Activated CD8-positive, alpha-beta memory T cell treated with anti-CD3 and anti-CD28 coated beads for 48 hours (primary cell): ENCODE measurements at places on chromosomes 5 and 9.

DNA sequence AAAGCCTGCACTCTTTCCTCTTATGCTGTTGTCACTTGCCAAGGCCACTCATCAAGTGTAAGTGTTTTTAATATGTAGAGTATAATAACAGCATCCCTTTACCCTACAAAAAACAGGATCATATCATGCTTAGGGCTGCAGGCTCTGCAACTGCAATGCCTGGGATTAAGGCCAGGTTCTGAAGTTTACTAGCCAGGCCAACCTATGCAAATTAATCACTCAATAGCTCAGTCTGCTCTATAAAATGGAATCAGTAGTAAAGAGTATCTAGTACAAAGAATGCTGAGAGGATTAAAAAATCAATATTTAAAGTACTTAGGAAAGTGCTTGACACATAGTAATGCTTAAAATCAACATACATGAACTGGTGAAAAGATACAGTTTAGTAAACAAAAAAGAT, 253.3 kb downstream of the EDIL3 start:
- DNase-seq, result no peak

DNA sequence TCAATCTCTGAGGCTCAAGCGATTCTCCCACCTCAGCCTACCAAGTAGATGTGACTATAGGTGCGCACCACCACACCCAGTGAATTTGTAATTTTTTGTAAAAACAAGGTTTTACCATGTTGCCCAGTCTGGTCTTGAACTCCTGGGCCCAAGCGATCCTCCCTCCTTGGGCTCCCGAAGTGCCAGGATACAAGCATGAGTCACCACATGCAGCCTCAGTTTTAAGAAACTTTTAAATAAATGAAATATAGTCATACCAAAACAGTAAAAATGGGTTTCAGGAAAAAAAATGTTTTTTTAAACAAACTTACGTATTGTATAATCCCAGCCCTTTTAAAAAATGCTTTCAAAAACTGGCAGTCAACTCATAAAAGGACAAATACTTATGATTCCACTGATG, 26.6 kb downstream of the FXN start:
- no peak for DNase-seq

DNA sequence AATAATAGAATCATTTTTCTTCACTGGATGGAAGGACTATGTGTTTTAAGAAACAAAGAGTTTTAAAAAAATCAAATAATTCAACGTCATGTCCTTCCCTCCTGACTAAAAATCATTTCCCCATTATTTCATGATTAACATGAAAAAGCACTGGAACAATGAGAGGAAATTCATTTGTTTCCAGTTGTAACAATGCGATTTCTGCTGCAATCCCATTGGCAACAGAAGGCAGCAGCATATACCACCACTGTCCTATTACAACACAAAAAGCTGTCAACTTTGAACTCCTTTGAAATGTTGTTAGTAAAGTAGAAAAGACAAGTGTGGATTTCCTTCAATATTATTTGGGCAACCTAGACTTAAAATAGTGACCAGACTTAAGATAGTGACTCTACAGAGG, 3.1 kb downstream of the C5orf63 start:
- no peak for DNase-seq

- DNase-seq, result no peak
Measured at GRCh38 chr9:120642129-120642770, 62.3 kb upstream of the CDK5RAP2 start.

DNA sequence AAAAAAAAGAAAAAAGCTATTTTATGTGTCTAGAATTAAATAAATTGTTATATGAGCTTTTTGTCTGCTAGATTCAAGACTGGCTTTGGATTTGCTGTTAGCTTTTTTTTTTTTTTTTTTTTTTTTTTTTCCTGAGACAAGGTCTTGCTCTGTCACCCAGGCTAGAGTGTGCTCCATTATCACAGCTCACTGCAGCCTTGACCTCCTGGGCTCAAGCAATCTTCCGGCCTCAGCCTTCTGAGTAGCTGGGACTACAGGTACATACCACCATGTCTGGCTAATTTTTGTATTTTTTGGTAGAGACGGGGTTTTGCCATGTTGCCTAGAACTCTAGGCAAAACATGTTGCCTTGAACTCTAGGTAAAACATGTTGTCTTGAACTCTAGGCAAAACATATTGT, 16.7 kb downstream of the GPBP1 start:
- no peak for DNase-seq

DNA sequence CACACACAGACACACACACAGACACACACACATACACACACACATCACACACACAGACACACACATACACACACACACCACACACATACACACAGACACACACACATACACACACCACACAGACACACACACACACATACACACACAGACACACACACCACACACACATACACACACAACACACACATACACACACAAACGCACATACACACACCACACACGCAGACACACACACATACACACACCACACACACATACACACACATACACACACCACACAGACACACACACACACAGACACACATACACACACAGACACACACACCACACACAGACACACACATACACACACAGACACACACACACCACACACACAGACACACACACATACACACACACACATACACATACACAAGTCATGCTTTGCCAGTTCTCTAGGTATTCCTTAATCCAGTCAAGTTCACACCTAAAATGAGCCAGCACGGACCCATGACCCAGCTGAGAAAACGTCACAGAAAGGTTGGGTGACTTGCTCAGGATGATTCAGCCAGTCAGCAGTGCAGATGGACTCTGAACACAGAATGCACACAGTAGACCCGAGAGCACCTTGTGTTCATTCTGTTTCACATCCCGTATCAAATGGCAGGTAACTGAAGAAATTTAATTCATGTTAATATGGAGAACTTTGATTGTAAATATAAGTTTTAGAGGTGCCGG, 746.4 kb downstream of the MTRR start:
- DNase-seq, result no peak

DNA sequence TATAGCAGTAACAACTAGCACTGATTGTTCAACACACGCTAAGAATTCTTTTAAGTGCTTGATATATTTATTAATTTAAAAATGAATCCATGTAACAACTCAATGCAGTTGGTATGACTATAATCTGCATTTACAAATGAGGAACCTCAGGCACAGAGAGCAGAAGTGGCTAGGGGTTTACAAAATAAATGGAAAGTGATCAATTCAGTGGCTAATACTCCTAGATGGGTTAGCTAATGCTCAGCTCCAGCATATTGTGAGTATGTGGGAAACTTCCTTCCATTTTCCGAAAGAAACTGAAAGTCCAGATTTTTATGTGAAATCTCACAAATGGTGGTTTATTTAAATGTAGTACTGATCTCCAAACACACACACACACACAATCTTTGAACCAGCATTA, 128.0 kb downstream of the RFX3 start:
- no peak for DNase-seq

GRCh38 chr9:6656614-6657300, 11.2 kb upstream of the GLDC start:
- DNase-seq, result no peak

GRCh38 chr9:135693771-135694170, 5.5 kb downstream of the SOHLH1 start:
- DNase-seq, result no peak

- DNase-seq, result no peak
Measured at GRCh38 chr9:130522233-130522808, 57.1 kb upstream of the FUBP3 start.

- DNase-seq, result no peak
Measured at GRCh38 chr5:154193283-154193682, 2.8 kb downstream of the GALNT10 start.

- DNase-seq, result no peak
Measured at GRCh38 chr5:178429156-178429468, 161.1 kb downstream of the COL23A1 start.

- no peak for DNase-seq
Measured at GRCh38 chr5:96775689-96776088, 32.1 kb downstream of the ERAP1 start.

GRCh38 chr5:151741678-151742423, 16.6 kb downstream of the ATOX1 start:
- DNase-seq, result no peak

DNA sequence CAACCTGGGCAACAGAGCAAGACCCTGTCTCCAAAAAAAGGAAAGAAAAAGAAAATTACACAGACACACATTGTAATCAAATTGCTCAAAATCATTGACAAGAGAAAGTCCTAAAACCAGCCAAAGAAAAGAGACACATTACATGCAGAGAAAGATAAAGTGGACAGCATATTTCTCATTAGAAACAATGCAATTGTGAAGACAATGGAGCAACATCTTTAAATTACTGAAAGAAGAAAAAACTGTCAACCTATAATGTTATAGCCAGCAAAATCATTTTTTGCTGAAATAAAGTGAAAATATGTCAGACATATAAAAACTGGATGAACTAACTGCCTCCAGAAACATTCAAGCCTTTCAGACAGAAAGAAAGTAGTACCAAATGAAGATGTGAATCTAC, 120.6 kb downstream of the TMEM167A start:
- no peak for DNase-seq

DNA sequence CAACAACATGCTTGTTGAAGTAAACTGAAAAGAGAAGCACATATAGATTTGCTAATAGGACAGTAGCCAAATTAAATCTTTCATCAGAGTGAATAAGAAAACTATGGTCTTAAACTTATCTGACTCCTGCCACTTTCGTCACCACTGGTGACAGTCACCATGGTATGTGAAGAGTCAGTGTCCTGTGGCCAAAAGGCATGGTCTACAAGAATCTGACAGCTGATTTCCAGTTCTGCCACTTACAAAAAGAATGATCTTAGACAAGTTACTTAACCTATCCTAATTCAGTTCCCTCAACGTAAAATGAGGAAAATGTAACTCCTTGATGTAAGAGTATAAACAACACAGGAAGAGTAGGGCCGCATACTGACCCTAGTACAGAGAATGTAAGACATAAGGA, 102.0 kb downstream of the LPAR1 start:
- no peak for DNase-seq

- no peak for DNase-seq
Measured at GRCh38 chr9:9819886-9820285, 792.9 kb downstream of the PTPRD start.

- DNase-seq, result no peak
Measured at GRCh38 chr9:128416432-128417019, 4.1 kb upstream of the CERCAM start.

DNA sequence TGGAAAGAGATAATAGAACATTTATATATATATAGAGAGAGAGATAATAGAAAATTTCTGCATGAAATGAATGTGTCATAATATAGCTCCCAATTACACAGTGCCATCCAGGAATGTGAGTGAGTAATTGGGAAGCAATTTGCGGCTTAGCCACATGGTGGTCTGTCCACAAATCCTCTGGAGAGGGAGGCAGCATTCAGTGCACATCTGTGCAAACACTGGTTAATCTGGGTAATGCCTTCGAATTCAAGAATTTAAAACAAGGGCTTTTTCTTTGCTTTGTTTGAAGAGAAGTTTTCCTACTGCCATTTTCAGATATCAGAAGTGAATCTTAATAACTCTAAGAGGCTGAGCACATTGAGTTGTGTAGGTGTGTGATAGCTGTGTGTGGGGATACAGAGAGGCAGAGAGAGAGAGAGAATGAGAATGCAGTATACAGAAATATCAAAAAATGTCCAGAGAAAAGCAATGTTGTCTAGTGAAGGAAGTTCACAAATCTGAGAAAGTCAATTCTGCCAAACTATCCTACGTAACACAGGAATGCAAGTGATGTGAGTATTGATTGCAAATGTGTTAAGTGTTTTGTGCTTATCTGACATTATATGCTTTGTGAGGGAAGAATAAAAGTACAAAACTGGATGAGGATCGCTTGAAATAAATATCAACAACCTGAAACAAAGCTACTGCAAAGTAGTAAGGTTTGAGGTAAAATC, 134.6 kb downstream of the EDIL3 start:
- no peak for DNase-seq

DNA sequence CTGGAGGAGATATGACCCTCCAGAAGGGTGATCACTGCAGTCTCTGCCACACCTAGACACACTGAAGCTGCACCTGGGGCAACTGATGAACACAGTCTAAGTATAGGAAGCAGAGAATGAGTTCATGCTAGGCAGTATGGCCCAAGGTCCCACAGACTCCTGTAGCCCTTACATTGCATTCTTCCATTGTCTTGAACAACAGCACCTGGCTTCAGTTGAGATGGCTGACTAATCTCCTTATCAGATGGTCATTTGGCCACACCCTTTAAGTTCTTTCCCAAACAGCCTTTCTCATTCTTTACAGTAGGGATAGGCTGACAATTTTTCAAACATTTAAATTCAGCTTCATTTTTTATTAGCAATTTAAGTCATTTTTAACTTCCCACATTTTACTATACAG, 23.1 kb downstream of the CENPK start:
- no peak for DNase-seq

DNA sequence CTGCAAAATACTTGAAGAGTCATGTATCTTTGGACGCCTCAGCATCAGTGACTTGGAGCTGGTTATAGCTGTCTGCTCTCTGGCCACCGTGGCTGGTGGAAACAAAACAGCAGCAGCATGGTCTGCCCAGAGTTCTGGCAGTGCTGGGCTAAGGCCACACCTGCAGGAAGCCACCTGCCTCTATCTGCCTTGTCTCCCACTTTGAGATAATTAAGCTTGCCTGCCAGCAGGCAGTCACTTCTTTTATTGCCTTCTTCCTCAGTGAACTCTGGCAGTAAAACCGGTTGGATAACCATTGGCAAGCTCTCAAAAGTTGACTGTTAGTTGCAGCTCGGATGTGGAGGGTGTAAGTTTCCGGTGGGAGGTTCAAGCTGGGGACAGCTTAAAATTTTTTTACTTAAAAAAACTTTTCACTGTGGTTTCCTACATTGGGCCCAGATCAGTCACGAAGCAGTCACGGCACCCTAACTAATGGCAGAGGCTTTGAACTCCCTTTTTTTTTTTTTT, 4.9 kb downstream of the SMIM3 start:
- no peak for DNase-seq

DNA sequence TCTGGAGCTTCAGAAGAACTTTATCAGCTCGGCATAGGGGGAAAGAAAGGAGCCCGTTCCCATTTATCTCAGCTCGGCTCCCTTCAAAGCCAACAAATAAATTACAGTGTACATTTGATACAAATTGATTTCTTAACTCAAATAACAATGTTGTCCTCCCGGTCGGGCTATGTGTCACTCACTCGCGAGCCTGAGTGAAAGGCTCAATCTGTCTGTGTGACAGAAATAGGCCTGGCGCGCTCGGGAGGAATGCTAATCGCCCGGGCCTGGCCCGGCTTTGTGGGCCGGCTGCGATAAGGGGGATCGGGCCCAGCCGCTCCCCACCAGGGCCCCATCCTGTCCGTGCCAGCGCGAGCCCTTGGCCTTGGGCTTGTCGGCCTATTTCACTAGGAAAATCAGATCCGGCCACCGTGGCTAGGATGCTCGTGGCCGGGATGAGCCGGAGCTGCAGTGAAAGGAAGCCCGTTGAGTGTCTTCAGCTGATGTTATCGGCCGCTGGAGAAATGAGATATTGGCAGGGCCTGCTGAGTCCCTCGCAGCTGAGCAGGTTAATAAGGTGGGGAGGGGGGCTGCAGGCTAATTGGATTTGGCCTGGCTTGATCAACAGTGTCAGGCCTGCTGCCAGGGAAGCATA, 258.7 kb downstream of the IRX1 start:
- no peak for DNase-seq
